HuH-7.5 (cell line): ENCODE measurements at places on chromosomes 1 and 21.

DNA sequence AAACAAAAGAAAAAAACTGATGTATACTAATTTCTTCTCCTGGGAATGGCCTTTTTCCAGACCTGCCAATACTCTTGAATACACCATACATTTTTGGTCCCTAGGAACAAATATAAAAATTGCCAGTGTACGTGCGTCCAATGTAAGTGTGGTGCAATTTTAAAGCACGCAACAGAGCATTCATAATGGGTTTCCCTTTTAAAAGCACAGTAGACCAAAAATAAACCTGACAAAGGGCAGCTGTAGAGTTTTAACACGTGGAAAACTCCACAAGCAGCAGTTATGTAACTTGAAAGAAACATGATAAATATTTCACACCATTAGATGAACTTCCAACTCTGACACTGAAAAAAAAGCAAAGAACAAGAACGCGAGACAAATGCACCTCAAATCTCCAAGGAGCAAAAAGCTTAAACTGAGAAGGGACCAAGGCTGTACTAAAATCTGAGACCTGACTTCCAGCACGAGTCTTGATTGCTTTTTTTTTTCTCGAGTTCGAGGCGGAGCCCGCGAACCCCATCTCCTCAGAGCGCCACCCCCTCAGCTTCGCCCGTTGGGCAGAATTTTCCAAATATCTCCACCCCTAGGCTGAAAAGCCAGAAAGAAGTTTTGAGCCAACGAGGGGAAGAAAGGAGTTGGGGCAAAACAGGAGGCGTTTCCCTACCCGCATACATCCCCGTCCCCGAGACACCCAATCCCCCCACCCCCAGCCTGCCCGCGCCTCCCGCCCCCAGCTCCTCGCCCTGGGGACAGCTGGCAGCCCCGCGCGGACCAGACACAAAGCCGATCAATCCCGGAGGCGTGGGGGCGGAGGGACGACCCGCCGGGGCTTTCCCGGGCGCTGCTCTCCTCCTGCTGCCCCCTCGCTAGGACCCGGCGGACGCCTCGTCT is at the start of gene JAM2:
TSS of gene JAM2 (plus strand) at position 599 of the 891 bp plus-strand sequence. CDS start 564 bp downstream, outside the sequence.
- peak; percentile 10 for DNase-seq

GRCh38 chr1:82258887-82259286 is 458.2 kb downstream of the ADGRL2 start:
- no peak for DNase-seq

DNA sequence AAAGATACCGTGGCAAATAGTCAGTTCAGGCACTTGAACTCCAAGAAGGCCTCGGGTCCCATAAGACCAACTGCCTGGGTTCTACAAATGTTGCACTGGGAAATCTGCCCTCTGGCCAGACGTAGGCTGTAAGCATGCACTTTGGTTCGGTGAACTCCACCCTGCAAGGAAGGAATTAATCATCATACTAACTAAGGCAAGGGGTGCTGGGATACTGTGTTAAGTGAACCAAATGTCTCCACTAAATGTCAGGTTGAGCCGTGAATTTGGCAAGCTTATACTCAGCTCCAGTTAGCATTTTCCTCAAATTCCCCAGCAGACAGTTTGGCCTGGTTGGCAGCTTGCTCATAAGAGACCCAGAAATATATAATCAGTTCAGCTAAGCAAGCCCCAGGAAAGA is 385.9 kb downstream of the GPATCH2 start:
- DNase-seq: no peak

GRCh38 chr1:40620586-40621210 is 44.8 kb downstream of the RIMS3 start:
- no peak for DNase-seq

GRCh38 chr1:43135857-43136781 is 36.0 kb downstream of the EBNA1BP2 start:
- no peak for DNase-seq

- no peak for DNase-seq
These were observed 19.1 kb downstream of the AGL start for GRCh38 chr1:99869304-99869703.

DNA sequence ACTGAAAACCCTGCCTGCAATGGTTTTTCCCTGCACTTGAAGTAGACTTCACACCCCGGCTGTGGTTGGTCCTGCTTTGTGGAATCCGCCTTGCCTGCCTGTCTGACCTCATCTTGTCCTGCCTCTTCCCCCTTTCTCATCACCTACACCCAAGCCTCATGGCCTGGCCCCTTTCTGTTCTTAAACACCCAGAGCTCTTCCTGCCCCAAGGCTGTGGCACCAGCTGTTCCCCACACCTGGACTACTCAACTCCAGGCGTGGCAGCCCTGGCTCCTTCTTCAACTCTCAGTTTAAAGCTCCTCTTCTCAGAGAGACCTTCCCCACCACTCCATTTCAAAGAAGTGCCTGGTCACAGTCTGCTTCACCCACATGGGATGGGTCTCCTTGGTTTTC is 27.0 kb downstream of the KIAA1614 start:
- no peak for DNase-seq

DNA sequence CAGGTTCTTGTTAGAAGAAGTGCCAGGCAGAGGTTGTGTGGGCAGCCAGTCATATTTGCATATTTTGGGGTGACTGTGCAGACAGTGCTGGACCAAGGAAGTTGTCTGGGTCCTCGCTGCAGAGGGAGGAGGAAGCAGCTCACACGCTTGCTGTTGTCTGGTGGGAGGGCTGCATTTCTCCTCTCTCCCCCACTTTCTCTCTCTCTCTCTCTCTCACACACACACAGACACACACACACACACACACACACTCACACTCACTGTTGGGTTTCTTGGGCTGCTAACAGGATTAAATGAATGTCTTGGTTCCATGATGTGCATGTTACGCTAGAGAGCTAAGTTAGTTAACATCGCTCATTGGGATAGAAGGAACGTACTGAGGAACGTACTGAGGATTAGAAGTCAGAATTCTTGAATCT is 72.9 kb downstream of the AGPAT3 start:
- DNase-seq: no peak

DNA sequence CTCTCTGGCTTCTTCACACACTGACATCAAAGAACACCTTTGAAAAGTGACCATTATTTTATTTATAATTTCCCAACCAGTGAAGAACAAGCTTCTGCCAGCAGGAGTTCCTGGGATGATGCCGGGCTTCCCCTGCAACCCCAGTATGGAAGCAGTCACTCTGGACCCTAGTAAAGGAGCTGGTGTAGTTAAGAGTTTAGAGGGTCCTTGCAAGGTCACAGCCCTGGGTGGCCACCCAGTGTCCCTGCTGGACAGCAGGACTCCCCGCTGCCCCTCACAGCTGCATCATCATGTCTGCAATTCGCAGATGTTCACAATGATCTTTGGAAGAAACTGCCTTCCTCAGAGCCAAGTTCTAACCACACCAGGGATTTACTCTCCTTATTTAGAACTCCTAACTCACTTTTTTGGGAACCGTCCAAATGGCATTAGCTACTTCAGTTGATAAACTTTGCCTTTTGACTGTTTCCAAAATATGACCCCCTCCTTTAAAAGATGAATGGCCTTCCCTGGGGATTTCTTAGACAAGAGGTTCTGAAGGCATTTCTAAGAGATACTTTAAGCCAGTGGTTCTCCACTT is 90.6 kb downstream of the HIVEP3 start:
- DNase-seq: no peak

DNA sequence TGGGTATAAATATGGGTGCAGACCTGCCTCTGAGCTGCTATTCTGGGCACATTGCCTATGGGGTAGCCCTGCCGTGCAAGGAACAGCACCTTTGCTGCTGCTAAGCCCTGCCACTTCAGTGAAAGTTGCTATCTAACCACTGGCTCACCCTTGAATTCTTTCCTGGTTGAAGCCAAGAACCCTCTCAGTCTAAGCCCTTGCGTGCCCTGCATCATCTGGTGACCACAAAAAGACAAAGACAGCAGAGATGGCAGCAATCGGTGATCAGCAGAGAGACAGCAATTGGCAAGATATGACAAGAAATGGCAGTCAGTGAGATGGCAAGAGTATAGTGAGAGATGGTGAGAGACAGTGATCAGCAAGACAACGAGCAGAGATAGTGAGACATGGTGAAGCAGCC is 418.3 kb downstream of the MATN1 start:
- no peak for DNase-seq

DNA sequence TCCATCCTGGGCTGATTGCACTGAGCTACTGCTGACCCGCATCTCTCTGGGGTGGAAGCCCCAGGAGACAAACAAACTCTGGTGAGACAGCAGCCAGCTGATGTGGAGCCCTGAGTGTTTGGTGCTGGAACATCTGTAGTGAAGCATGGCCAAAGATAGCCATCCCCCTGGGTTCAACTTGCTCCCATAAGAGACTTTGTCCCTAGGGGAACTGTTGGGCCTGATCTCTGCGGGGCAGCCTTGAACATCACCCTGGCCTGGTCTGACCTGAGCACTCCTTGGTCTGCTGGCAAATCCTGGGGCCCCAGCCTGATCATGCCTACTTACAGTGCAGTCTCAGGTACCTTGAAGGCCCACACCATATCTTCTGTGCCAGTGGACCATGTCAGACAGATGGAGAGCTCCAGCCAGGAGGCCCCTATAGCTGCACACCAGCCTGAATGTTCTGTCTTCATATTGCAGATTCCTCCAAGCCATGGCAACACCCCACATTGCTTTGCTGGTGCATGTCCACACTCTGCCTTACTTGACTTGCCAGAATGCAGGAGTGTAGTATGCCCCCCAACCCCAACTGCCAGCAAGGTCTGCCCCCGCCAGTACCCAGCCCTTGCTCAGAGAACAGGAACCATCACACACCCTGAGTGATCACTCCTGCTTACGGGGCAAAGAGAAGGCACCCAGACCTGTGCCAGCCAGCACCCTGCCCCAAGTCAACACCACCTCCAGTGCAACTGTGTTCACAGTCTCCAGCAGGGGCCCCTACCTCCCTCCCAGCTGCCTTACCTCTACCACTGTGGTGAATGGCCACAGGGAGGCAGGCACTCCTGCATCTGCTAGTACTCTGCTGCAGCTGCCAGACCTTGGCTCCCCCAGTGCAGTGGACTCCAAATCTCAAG is 690.5 kb upstream of the NR5A2 start:
- DNase-seq: no peak

GRCh38 chr1:40477678-40478053 is 576 bp downstream of the ZFP69 start:
- peak; percentile 19 for DNase-seq

- no peak for DNase-seq
These were observed 2.5 kb downstream of the TRNP1 start for GRCh38 chr1:26996024-26996423.

DNA sequence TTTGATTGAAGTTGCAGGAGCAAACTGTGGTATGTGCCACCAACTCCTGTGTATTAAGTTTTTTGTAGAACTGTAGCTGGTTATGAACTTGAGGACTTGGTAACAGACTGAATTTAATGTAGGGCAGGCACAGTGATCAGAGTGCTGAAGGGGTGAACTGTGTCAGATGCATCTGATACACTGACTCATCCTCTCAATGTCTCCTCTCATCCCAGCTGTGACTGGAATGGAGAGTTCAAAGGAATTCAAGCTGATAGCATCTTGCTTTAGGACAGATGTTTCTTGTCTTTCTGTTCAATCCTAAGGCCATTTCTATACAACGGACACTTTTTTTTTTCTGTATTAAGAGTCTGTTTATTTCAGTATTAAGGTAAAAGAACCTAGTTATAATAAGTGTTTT is 25.0 kb upstream of the GBP1 start:
- DNase-seq: no peak

DNA sequence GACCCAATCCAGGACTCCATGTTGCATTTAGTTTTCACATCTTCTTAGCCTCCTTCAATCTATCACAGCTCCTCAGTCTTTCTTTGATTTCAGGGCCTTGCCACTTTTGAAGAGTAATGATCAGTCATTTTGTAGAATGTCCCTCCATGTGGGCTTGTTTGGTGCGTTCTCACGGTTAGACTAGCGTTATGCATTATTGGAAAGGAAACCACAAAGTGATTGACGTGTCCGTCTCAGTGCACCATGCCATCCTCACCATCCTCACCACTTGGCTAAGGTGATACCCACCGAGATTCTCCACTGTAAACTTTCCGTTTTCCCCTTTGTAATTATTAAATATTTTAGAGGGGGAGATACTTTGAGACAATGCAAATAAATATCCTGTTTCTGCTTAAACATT is 59.6 kb upstream of the OLIG2 start:
- no peak for DNase-seq

GRCh38 chr1:201014816-201015200 is 8.7 kb downstream of the KIF21B start:
- DNase-seq: no peak

DNA sequence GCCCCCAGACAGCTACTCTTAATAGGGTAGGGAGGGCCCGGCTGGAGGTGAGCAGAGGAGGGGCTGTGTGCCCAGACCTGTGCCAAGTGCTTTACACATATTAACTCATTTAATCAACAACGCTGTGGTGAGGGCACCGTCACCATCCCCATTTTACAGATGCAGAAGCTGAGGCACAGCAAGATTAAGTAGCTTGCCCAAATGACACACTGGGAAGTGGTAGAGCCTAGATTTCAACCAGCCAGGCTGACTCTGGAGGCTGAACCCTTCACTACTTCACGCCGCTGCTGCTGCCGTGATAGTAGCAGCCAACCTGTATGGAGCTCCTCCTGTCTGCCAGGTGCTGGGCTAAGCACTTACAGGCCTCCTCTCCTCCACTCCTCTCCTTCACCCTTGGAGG is 127.2 kb downstream of the PTPRU start:
- no peak for DNase-seq

DNA sequence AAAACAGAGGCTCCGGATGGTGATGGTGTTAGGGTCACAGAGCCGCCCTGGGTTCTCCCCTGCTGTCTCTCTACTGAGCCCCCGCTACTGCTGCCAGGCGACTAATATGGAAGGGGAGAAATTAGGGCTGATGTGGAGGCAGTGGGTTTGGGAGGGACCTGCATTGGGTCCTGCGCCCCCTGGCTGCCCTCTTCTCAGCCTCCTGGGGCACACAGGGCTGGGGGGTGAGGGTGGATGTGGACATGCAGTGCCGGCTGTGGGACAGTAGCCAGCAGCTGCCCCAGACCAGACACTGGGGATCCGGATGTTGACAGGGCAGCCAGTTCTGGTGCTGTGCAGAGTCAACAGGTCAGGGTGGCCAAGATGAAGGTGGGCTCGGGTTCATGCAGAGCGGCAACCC is 1.5 kb upstream of the CLCNKB start:
- DNase-seq: no peak
